ENCODE measurements at places on chromosomes 7 and 10.

DNA sequence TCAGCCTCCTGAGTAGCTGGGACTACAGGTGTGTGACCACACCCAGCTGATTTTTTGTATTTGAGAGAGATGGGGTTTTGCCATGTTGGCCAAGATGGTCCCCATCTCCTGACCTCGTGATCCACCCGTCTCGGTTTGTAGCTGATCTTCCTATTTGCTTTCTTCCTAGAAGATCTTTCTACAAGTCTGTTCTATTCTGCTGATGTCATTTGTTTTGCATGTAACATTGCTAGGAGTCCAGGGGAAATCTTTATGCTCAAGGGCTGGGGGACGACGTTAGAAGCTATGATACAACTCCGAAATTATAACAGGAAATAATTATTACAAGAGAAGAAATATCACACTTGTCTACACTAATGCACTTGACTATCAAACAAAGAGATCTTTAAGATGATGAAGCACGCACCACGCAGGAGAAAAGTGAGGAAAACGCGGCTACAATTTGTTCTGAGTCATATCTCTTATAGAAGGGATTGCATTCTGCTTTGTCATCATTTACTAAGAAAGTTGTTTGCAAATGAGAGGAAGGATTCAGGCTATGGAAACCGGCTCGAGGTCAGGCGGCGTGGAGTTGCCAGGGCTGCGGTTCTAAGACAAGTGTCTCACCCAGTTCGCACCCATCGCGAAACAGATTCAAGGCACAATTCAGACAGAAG, 103.0 kb upstream of the CARD11 start:
- no peak for DNase-seq

- DNase-seq: no peak
These were observed 9.7 kb downstream of the GET4 start for GRCh38 chr7:885893-886625.

DNA sequence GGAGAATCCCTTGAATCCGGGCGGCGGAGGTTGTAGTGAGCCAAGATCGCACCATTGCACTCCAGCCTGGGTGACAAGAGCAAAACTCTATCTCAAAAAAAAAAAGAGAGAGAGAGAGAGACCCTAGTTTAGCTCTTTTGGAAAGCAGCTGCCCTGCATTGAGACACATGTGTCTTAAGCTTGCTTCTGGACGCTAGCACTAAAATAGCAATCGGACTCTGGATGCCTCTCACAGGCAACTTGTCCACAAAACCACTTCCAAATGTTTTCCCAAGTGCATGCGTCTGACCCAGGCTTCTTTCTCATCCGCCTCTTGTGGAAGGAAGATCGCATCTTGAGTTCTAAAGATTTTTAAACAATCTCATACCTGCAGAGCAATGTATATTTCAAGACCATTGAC, 182.7 kb downstream of the CUX1 start:
- no peak for DNase-seq

GRCh38 chr7:1667566-1668395, 2.3 kb upstream of the ELFN1 start:
- DNase-seq: no peak

- peak; percentile 88 for DNase-seq
These were observed at the start of the genes CDC123 and NUDT5 for GRCh38 chr10:12195603-12196506. Gene CDC123 (plus strand): TSS chr10:12196188. CDS start chr10:12196246, 58 bp downstream. Gene NUDT5 (minus strand): TSS chr10:12195891. CDS start chr10:12186291, 9,600 bp downstream.

- no peak for DNase-seq
These were observed 83.9 kb downstream of the FGFR2 start for GRCh38 chr10:121514141-121514865.
